ENCODE measurements at places on chromosomes 6 and 20.

- peak; percentile 97 for DNase-seq
Measured at GRCh38 chr6:121826156-121826810, 390.8 kb downstream of the GJA1 start.

GRCh38 chr6:72950114-72950860 is 275.0 kb downstream of the KHDC1L start:
- peak; percentile 88 for DNase-seq

DNA sequence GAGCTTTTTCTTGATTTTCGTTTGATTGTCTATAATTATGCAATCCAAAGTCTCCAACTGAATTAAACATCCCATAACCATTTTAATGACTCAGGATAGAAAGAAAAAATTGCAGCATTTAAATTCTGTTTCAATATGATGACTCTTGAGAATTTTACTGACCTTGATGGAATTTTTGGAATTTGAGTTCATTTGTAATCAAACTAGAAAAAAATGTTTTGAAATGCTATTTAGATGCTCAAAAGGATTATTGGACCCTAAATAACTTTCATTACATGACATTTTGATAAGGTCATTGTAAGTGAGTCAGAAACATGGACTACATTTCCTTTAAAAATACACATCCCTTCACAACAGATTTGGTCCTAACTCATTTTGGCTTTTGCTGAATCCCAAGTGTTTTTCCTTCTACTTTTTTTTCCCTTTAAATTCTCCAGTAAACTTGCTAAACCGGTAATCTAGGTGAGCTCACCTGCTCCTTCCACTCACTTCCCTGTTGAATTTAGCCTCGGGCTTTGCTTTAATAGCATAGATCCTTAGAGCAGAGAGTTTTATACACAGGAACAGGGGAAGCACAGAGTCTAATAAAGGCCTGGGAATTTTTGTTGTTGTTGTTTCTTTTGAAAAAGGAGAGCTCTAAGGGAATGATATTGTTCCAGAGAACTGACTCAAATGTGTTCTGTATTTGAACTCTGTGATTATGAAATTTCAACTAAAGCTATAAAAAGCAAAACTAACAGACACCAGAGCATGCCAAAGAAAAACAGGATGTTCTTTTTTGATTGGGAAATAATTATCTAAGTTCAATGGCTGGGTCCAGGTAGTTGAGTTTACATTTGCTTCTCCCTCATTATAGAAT is 1088.2 kb upstream of the CITED2 start:
- DNase-seq: peak; percentile 86

DNA sequence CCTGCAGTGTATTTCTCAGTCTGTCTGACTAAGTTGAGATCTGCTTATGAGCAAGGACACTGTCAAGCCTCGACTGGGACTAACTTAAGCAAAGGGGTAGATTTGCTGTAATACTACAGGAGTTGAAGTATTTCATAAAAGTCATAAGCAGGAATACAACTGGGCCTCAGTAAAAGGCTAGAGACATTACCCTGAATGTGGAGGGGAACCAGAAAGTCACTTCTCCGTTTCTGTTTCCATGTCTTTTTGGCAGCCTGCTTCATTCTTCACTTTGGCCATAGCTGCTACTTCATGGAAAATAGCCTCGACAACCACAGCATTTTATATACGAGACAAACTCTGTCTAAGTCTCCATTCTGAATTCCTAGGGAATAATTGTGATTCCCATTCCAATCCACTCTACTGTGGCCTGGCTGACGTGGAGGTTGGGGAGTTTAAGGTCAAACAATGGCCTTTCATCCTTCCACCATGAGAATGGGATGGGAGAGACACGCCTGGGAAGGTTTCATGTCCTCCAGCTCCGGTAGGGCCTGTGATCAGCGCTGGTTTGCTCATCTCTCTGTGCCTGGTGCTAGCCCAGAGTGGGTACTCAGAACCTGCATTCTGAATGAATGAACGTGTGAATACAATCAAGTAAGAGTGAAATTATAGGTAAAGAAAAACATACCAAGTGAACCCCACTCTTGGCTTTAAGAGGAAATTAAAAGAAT is 37.1 kb upstream of the DUSP22 start:
- no peak for DNase-seq

DNA sequence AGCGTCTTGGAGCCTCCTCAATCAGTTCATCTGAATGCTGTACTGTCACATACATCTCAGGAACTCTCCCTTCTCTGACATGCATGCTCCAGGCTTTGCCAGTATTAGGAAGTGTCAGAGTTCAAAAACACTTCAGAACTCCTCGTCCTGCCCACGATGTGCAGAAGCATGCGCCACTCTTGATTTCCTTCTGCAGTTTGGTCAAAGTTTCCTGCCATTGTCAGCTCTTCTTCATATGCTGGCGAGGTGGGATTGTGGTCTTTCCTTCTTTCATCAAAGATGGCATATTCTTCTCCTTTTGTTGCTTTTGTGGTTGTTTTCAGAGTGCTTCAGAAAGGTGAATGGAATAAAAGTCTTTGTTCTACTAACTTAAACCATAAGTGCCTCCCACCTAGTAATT is 21.0 kb downstream of the SLC13A3 start:
- DNase-seq: no peak

DNA sequence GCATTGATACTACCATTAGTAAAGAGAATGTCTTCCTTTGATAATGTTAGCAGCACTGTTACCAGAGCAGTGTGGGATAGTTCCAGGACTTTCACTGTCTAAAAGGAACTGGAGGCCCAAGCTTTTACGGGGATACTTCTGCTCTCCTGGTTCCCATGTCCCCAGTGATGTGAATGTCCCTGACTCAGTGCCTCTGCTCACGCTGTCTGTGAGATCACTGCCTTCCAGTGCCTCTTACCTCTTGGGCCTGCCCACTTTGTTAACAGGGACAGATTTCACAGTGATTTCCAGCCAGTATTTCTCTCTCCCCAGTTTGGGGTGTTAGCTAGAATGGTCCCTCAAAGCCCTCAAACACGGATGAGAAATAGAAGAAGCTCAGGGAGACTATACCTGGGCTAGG is 14.4 kb downstream of the PTPRA start:
- no peak for DNase-seq

GRCh38 chr6:34543421-34543820 is 12.7 kb downstream of the SPDEF start:
- peak; percentile 73 for DNase-seq

DNA sequence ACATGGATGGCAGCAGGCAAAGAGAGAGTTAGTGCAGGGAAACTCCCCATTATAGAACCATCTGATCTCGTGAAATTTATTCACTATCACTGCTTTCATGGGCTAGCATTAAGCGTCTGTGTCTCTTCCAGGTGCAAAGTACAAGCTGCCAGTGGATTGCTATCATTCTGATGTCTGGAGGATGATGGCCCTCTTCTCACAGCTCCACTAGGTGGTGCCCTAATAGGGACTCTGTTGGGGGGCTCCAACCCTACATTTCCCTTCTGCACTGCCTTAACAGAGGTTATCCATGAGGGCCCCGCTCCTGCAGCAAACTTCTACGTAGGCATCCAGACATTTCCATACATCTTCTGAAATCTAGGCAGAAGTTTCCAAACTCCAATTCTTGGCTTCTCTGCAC is 347.8 kb upstream of the HS3ST5 start:
- no peak for DNase-seq

DNA sequence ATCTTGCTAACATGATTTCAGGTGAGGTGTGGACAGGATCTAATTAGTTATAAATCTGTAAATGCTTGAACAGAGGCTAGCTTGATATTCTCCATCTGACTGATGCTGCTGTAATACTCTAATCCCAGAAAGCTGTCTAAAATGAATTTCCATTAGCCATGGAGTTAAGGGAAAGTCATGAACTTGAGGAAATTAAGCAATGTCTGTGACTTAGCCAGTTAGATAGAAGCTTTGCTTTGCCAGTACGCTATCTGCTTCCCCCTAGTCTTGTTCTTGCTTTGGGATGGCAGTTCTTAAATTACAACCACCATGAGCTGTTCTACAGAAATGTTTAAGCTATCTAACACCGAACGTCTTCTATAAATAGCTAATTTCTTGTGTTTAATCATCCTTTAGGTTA is 195.7 kb downstream of the PRL start:
- peak; percentile 65 for DNase-seq

DNA sequence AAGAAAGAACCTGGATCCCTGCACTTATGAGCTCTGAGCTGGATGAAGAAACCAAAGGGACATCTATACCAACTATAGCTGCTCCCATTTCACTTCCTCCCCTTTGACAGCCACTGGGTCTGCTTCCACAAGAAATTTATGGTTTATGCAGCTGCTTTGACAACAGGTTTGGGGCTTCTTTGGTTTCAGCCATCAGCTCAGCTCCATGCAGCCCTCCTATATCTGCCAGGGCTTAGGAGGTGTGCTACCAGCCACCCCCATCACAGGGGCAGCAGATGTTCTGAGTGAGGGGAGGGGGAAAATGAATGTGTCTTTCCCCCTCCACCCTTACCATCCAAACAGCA is 29.2 kb upstream of the PKHD1 start:
- DNase-seq: no peak

DNA sequence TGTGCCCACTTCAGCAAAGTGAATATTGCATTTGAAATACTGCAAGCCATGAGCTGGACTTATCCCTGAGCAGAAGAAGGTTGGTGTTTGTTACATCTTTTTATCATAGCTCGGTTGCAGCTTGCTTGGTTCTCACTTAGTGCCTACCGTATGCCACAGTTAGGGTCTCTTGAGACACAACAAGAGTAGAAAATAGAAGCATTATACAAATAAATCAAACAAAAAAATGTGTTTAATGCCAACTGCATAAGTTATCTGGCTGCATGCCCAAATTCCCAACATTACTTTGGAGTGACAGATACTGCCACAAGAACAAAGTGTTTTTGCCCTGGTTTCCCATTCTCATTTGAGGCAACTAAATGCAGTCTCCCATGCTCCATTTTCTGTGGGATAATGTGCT is 53.9 kb upstream of the LAMP5 start:
- DNase-seq: peak; percentile 44

DNA sequence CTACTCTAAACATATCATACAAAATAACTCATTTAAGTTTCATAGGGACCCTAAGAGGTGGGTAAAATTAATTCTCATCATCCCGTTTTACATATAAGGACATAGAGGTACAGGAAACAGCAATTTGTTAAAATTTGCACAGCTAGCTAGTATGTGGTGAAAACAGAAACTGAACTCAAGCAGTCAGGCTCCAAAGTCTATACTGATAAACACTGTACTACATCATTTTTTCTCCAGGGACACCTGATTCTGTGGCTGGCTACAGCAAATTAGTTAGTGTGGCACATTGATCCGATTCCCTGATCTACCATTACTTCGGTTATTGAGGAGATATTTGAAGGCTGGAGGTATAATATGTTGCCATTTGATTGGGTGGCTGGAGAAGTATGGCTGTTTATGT is 36.2 kb upstream of the E2F3 start:
- DNase-seq: no peak

DNA sequence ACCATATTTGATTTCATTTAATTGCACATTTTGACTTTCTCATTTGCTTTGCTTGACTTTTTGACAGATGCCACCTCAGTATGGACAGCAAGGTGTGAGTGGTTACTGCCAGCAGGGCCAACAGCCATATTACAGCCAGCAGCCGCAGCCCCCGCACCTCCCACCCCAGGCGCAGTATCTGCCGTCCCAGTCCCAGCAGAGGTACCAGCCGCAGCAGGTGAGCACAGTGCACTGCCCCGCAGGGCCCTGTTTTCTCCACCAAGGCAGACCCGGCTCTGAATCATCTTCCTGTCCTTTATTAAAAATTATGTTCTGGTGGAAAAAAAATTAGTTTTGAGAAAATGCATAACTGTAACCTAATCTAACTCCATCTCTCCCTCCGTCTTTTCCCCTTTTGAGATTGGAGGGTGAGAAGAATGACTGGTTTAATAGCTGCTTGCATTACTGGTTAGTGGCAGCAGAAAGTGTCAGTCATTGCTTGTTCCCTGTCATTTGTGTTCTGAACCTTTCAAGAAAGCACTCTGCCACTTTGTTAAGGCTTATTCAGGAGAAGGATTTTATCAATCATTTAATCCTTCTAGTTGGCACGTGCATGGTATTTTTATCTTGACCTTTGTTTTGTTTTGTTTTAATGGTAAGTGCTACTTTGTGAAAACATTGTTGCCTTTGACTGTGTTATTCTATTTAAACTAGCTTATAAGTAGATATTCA is 124.3 kb downstream of the ARID1B start:
- no peak for DNase-seq

GRCh38 chr20:16224836-16225235 is 348.4 kb downstream of the KIF16B start:
- no peak for DNase-seq

DNA sequence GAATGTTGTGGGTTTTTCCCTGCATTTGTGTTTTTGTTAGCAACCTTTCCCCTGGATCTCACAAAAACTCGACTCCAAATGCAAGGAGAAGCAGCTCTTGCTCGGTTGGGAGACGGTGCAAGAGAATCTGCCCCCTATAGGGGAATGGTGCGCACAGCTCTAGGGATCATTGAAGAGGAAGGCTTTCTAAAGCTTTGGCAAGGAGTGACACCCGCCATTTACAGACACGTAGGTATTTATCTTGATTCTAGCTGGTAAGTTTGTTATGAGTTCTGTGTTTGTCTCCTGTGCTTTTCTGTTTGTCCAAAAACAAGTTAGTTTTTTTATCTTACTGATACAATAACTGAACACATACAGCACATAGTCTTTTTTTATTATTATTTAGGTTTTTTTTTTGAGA is 3.0 kb downstream of the SLC25A27 start:
- DNase-seq: no peak
